CD8-positive, alpha-beta memory T cell (primary cell): ENCODE measurements at places on chromosomes 13 and 19.

DNA sequence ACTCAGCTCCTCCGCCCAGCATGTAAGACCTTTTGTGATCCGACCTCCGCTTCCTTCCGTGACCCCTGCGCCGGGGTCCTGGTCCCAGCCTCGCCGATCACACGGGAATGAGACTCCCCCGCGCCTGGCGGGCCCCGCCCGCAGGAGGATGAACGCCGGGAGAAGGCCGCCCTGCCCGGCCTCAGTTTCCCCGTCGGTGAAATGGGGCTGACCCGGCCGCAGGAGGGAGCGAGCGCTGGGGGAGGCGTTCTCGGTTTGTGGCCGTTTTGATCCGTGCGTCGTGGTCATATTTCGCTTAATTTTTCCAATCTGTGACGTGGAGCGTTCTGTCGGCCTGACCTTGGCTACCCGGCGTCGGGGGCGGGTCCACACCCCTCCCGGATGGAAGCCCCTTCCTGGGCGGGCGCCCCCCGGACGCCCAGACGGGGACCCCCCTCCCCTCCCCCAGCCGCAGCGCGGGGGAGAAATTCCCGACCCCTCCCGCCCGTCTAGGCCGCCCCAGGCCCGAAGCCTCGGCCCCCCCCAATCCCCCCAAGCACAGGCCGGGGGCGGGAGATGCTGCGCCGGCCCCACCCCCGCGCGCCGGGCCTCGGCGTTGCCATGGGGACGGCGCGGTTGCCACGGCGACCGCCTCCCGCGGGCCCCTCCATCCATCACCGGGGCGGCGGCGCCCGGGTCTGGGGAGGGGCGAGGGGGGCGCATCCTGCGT is 11.1 kb downstream of the PALM start:
- DNase-seq, result no peak

DNA sequence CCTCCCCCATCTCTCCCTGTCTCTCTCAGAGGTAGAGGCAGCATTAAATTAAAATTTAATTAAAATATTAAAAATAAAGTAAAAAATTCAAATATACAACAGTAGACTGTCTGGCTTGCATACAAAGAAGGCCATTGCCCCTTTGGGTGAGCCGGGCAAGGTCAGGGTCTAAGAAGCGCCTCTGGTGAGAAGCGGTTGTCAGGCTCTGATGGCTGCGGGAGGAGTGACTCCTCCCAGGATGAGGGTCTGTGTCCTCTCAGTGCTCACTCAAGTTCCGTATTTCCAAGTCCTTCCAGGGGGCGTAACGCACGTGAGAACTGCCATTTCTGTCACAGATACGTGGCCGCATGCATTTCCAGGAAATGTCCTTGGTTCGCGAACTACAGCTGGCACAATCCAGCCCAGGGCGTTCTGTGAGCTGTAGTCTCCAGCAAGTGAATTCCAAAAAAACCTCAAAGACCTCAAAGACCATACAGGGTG is 737 bp upstream of the ZNF181 start:
- DNase-seq, result peak; percentile 56

- DNase-seq, result no peak
These were observed 5.3 kb downstream of the VWA8 start for GRCh38 chr13:41955605-41956004.

DNA sequence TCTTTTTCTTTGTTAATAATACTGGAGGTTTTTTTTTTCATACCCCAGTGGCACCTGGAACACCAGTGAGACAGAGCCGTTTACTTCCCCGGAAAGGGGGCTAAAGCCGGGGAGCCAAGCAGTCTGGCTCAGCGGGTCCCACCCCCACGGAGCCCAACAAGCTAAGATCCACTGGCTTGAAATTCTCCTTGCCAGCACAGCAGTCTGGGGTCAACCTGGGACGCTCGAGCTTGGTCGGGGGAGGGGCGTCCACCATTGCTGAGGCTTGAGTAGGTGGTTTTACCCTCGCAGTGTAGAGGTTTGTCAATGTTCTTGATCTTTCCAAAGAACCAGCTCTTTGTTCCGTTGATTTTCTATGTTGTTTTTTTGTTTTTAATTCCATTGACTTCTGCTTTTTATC is 94.6 kb upstream of the DIAPH3 start:
- DNase-seq, result no peak

DNA sequence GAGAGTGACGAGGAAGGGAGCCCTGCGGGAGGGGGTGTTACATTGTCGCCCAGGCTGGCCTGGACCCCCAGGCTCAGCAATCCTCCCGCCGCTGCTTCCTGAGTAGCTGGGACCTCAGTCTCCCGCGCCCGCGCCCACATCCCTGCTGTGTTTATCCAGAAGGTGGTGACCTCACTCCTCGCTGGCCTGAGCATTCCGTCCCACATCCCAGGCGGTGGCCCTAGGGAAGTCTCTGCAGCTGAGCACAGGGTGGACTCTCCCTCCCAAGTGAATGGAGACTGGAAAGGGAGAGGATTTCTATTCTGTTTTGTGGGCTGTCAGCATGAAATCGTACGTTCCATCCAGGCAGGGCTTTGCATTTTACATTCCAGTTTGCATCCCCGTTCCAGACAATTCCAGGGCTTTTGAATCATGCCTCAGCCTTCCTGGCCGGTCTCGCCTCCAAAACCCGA is 401 bp upstream of the ZNF765 start:
- DNase-seq, result no peak

DNA sequence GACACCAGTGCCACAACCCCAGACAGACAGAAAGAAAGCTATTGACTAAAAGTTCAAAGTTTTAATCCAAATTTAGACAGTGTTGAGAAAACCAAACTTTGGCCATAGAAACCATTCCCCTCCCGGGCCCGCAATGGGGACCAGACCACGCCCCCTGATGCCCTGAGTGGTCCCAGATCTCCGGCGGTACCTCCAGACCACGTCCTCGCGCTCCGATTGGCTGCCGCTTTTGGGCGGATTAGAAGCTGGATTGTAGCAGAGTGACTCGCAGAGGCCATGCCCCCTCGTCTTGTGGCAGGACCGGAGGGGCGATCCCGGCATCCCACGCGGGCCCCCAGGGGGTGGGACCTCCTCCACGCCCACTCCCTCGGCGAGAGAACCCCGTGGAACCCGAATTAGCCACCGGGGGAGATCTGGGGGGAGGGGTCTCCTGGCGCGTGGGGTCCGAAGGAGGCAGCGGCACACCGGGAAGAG is 797 bp upstream of the HSD17B14 start:
- DNase-seq, result peak; percentile 80

DNA sequence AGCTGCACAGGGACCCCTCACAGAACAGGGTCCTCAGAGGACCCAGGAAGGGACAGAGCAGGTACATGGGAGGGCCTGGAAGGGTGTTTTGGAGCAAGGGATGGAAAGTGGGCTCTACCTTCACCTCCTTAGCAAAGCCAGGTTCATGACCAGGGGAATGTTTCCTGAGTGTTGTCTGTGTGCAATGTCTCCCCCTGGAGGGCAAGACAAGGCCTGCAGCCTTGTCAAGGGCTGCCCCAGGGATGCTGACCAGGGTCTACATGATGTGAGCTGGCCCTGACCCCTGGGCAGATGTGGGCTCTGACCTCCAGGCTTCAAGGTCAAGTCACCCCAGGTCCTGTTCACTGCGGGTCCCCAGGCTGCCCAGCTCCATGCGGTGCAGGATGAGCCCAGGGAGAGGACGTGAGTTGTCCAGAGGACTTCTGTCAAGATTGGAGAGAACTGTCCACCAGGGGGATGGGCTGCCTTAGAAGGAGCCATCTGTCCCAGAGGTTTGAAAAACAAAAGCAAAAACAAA is 1.0 kb upstream of the CEACAM1 start:
- peak; percentile 55 for DNase-seq

DNA sequence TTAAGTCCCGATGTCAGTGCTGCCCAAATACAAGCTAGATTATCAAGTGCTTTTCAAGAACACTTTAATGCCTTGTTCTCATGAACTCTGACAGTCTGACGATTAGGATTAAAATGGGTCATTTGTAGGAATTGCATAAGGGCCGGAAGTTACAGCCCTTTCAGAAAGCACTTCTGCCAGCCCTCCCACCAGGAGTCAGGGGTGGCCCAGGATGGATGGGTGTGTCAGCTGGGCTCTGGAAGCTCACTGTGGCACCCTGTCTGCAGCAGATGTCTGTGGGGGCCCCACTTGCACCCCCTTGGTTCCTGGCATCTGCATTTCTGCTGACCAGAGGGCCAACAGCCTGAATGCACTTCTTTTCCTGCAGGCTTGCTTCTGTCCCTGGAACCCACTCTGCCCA is 712.7 kb downstream of the UQCRFS1 start:
- DNase-seq, result no peak

- DNase-seq, result no peak
These were observed 5.7 kb downstream of the PAK4 start for GRCh38 chr19:39131255-39131755.

GRCh38 chr19:18611327-18612050 is 1.2 kb upstream of the TMEM59L start:
- no peak for DNase-seq

DNA sequence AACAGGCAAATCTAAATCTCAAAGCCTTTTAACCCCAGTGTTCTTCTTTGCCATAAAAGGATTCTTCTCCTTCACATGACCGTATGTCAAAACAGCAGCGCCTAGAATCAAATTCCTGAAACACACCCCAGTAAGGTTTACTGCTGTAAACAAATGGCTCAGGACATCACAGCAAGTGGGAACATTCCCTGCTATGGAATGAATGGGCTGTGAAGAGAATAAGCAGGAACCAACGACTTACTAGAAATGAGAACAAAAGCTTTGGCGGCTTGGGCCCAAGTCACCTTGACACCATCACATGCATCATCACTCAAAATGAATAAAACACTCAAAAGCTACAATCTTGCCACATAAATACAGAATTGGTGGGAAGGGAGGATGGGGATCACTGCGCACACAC is 80.4 kb upstream of the SPATA13 start:
- no peak for DNase-seq

GRCh38 chr19:11649941-11650340 is 52.7 kb downstream of the ZNF627 start:
- no peak for DNase-seq

- no peak for DNase-seq
These were observed 234.8 kb downstream of the DACH1 start for GRCh38 chr13:71632206-71632605.

DNA sequence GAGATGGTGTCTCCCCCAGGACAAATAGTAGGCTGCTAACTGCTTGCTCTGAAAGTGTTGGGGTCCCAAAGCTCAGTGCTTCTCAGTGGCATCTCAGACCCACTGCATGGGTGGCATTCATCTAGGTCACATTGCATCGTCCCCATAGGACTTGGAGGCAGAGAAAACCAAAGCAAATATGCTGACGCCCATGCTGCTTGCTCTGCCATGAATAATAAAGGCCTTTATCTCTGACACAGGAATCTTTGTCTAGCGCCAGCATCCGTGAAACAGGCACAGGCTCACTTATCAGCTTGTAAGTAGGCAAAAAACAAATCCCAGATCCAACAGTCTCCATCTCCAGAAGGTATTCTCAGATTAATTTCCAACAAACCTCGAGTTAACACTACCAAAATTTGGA is 18.9 kb upstream of the IPO5 start:
- DNase-seq, result no peak

DNA sequence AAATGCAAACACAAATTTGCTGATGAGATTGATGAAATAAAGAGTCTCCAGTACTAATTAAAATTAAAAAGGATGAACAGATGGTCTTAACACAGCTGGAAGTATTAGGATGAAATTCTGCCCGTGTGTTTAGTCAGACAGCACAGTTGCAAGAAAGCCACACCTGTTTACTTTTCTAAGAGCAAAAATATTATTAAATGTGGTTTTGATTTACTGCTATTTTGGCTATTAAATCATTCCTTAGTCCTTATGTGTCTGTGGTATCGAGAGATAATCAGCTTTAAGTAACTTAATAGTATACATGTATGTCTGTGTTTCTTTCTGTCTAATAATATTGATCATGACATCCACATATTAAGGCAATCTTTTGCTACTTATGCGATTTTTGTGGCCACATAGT is 494.9 kb downstream of the GPC6 start:
- DNase-seq, result no peak

DNA sequence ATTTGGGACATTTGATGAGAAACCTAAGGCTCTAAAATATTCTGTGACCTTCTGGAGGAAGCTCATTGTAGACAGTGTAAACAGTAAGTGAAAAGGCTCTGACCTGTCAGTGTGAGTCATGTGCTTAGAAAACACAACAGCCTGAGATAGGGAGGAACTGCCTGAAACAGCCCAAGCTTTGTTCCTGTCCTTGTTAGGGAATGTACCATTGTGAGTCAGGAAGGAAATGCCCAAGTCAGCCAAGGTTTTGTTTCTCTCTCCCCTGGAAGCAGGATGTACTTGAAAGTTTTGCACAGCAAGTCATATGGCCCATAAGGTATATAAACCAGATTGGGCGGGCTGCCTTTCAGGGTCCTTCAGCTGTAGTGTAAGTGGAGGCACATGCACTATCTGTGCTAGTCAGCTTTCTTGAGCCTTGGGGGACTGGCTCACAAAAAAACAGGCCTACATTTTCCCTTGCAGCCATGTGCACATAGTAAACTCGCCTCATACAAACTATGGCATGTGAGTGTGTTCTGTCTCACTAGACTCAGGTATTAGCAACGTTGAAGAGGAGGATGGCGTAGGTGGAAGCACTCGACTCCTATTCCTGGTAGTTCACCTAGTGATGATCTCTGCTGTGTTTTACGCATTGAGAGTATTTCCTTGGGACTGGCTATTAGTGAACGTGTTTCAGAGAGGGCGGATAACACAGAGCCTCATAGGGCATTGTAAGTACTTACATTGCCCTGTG is 141.2 kb upstream of the KLHL1 start:
- DNase-seq, result no peak

- no peak for DNase-seq
These were observed 371.3 kb downstream of the COG6 start for GRCh38 chr13:40026741-40027140.

DNA sequence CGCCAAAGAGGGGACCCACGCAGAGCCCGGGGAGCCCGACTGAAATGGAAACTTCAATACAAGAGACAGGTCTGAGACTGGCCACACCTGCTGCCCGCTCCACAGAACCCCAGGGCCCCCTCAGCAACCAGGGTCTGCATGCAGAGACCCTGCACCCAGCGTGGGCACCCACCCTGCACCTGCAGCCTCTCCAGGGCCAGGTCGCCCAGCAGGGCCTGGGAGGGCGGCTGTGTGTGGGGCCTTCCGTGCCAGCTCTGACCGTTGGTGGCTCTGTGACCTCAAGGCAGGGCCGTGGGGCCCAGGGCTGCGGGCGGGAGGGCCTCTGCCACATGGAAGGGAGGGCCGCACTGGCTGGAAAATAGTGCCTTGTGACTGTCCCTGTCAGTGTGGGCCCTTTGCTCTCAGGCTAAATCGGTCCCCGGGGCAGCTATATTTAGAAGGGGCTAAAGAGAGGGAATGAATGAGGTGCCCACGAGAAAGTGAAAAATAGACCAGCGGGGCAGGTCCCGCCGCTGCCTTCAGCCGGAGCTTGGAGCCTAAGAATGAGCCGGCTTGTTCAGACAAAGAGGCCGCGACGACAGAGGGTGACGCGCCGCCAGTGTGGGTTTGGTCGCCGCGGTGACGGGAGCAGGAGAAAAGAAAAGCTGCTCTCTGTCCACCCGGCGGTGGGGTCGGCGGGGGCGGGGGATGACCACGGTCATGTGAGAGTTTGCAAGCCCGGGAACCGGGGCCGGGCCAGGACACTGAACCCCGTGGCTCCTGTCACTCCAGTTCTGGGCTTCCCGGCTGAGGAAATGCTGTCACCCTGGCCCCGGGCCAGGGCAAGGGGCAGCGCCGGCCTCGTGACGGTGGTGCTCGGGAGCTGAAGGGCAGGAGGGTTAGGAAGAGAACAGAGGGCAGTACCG is 70.5 kb downstream of the GADD45B start:
- DNase-seq, result no peak
